ENCODE measurements at places on chromosomes 4 and X. TPM values are rescaled to one million over a fixed set of nuclear protein-coding genes. Genes with fewer than 3 reads are reported as not detected.

- DNase-seq = no peak
These were observed 62.2 kb downstream of the NSUN7 start for GRCh38 chr4:40811956-40812355.

DNA sequence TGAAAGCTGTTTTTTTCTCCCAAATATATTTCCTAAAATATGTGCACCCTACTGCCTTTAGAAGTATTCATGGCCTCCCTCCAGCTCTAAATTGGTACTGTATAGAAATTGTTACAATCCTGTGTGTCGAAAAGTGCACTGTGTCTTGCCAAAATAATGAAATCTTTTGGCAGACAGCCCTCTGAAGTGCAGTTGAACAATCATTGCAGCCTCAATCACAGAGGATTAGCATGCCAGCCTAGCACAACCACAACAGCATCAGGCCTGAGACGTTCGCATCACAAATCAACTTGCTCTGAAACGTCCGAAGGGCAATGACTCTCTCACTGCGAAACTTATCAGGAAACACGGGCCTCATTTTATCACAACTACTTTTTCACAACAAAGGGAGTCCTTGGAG is 99.0 kb downstream of the ANOS1 start:
- no peak for DNase-seq

- DNase-seq = no peak
These were observed 352.2 kb downstream of the SPRY1 start for GRCh38 chr4:123748806-123749205.

DNA sequence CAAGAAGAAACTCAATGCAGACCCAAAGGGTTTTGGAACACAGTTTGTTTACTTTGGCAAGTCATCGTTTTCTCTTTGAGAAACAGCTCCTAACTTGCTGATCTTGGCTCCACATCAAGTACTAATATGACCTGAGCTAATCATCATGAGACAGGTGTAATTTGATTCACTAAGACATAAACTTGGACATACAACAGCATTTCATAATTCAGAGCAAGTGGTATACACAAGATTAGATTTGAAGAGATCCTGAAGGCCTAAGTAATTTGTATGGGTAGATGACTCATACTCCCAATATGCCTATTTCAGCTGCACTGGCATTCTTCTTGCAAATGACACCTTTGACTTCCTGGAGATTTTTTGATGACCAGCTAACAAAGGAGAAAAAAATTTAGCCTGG is 1521.7 kb downstream of the RPA4 start:
- no peak for DNase-seq

DNA sequence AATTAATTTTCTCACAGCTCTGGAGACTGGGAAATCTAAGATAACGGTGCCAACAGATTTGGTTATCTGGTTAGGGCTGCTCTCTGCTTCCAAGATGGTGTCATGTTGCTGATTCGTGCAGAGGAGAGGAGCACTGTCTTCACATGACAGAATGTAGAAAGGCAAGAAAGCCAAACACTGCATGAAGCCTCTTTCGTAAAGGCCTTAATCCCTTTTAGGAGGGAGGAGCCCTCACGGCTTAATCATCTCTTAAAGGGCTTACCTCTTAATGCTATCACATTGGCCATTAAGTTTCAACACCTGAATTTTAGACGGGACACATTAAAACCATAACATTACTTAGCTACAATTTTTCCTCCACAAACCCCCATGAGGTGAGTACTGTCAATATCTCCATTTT is 174.1 kb downstream of the COX18 start:
- DNase-seq = no peak

- no peak for DNase-seq
These were observed 15.2 kb upstream of the MRFAP1 start for GRCh38 chr4:6625256-6625655.

- no peak for DNase-seq
These were observed 23.1 kb upstream of the TNIP3 start for GRCh38 chr4:121187206-121187605.

- DNase-seq = no peak
These were observed 52.3 kb upstream of the CLNK start for GRCh38 chr4:10736895-10737294.

DNA sequence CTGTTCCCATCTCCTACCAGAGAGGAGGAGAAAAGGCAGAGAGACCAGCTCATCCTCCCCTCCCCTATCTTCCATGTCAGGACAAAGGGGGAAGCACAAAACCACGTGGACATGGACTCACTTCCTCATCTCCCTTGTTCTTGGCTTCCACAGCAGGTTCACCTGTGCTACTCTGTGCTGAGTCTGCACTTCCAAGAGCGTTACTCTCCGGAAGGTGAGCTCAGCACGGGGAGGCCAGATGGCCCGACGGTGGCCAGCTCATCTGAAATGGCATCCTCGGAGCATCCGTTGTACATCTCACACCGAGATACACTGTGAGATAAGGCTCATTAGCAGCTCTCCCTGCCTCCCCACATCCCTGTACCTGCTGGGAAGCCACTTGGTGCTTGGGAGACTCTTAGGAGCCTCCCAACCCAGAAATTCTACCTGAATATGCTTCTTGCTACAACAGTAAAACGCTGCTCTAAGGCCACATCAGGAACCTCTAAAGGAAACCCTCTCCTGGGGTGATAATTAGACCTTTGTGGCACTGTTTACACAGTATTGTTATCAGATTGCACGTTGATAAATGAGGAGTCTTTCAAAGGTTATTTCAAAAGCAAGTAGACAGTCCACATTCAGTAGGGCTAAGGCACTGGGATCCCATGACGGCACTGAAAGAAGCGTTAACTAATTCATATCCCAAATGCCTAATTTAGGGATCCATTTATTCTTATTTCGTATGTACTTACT is 19.4 kb downstream of the LGI2 start:
- no peak for DNase-seq

GRCh38 chr4:64617800-64618199 is 208.6 kb upstream of the TECRL start:
- no peak for DNase-seq

DNA sequence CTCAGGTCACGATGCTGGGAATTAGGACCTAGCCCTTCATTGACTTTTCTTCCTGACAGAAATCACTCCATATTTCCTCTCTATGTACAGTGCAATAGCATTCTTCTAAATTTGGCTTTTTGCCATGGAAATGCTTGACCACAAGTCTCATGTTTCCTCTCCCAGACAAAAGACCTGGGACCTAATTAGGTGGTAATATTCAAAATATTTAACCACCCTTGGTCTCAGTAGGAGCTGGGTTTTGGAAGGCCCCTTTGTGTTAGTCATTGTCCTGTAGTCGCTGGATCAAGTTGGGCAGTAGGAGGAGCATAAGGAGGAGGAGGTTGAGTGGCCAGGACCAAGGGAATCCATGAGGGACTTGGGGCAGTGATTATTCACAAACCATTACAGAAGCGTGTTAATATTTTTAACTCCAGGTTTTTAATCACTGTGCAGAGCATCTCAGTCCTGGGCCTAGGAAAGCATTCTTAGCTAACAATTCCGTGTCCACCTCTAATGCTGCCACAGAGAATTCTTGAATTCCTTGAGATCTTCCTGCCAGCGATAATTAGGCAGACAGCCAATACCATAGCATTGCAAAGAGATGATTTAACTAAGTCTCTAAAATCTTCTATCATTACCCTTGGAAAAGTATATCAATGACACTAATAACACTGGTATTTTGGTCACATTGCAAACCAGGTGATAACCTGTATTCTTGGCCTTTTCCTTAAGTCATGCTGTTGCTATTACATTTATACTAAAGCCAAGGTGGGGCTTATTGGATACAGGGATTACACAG is 25.0 kb upstream of the SHROOM4 start:
- DNase-seq = no peak

- DNase-seq = no peak
These were observed 60.8 kb upstream of the FMR1 start for GRCh38 chrX:147850875-147851274.

GRCh38 chr4:108181704-108182103 is 13.0 kb upstream of the LEF1 start:
- no peak for DNase-seq

- DNase-seq = no peak
These were observed 57.1 kb downstream of the CCDC149 start for GRCh38 chr4:24855741-24856140.

- peak; percentile 19 for DNase-seq
These were observed 466.3 kb upstream of the ACTRT1 start for GRCh38 chrX:128518508-128518907.

GRCh38 chr4:43332052-43332425 is 439.5 kb downstream of the GRXCR1 start:
- no peak for DNase-seq

- no peak for DNase-seq
These were observed 469 bp downstream of the IRS4 start for GRCh38 chrX:108735679-108736508.

- no peak for DNase-seq
These were observed 184.4 kb upstream of the CXorf66 start for GRCh38 chrX:140149761-140150160.

DNA sequence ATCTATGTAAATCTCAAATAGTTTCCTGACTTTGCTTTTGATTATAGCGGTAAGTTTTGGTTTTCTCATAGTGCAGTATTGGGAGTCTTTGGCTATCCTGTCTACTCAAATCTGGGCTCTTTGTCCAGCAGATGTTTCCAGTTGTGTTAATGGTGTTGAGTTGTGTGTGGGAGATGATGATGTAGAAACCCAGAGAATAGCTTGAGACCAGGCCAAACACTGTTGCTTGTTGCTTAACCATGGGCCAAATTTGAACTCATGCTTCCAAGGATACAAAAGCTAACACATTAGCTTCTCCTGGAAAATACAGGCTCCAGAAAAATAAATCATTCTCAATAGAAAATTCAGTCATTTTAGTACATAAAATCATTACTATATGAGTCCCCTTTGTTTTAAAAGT is 82.6 kb upstream of the GYPA start:
- DNase-seq = no peak

DNA sequence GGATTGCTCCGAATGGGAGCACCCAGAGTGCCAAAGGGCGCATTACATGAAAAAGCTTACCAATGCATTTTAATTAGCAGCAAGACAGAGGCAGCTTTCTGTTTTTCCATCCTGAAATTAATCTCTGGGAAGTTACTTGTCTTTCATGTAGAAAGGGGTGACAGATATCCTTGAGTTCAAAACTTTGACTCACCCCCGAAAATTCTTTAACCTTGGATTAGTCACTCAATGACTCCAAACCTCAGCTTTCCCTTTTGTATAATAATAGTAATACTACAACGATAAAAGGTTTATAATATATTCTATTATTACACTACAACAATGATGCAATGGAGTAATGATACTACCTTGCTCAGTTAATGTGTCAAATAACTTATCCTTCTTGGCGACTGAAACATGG is 126.3 kb downstream of the ADAMTS3 start:
- no peak for DNase-seq

DNA sequence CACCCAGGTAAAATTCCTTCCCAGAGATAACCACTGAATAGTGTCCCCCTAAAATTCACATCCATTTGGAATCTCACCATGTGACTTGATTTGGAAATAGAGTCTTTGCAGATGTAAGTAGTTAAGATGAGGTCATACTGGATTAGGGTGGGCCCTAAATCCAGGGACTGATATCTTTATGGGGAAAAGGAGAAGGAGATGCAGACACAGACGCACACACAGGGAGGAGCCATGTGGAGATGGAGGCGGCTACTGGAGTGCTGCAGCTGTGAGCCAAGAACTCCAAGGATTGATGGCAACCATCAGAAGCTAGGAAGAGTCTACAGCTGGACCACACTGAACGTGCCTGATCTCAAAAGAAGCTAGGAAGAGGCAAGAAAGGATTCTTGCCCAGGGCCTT is 96.6 kb upstream of the SRD5A3 start:
- DNase-seq = no peak

DNA sequence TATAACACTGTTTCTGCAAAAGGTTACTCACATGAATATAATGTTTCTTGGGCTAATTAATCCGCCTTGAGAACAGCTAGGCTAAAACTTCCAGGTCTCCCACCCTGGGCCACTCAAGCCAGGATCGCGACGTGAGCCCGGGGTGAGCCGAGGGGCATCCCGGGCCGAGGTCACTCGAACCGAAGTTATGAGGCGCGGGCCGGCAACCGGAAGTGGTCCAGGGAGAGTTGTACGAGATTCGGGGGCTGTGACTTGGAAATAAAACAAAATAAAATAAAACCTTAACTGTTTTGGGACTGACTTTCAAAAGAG is 317 bp downstream of the CMC4 start:
- DNase-seq = no peak

Gene ZIC3
- not detected for total RNA-seq

Gene TLR10
- 0.27 TPM for total RNA-seq

Gene PPP1R2C
- total RNA-seq = not detected

Gene KLB
- total RNA-seq = under 0.01 TPM

Gene NSUN7
- 3.2 TPM for total RNA-seq

Gene ASB9
- 27.2 TPM for total RNA-seq

Gene CACNA1F
- 1.3 TPM for total RNA-seq

Gene RPS6KA6
- total RNA-seq = 0.54 TPM

Gene TMPRSS11A
- total RNA-seq = not detected

Gene SPRY1
- total RNA-seq = 36.1 TPM

Gene IRS4
- not detected for total RNA-seq

Gene TCEAL7
- 0.27 TPM for total RNA-seq

Gene GYPB
- 0.81 TPM for total RNA-seq

Gene SLC38A5
- total RNA-seq = 76.7 TPM

Gene PITX2
- total RNA-seq = not detected
